Activated CD4-positive, CD25-positive, alpha-beta regulatory T cell treated with anti-CD3 and anti-CD28 coated beads, Interleukin-2, amount 50 U/mL, for 72 hours (primary cell): ENCODE measurements at places on chromosomes 3 and 15.

DNA sequence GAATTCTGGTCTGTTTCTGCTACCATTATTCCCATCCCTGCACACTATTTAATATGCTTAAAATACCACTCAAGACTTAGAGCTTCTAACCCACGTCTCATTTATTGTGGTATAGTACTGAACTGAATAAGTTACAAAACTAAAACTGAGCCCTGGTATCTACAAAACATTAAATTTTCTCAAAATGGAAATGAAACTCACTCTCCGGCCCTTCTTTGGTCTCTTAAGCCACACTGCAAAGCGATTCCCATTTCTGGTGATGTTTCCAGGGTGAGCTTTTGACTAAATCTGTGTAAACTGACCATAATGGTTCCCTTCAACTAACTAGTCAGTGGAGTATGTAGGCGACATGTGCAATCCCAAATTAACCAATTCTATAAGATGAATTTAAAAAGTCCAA lies 18.6 kb downstream of the KPNA4 start:
- no peak for DNase-seq

DNA sequence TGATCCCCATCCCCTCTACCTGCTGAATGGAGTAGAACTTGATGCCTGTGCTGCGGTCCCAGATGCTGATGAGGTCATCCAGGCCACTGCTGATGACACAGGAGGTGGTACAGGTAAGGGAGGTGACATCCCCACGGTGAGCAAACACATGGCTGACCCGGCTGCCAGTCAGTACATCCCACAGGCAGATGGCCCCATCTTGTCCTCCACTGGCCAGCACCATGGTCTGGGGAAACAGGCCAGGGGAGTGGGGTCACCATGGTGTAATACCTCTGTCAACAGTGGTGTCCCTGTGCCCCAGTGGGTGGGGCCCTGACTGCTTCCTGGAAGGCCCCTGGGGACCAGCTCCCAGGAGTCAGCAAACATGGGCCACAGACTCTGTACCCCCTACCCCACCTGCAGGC lies 33.3 kb downstream of the PTPN23 start:
- DNase-seq: no peak

GRCh38 chr3:193947596-193947995 lies 188.4 kb upstream of the HES1 start:
- DNase-seq: no peak

DNA sequence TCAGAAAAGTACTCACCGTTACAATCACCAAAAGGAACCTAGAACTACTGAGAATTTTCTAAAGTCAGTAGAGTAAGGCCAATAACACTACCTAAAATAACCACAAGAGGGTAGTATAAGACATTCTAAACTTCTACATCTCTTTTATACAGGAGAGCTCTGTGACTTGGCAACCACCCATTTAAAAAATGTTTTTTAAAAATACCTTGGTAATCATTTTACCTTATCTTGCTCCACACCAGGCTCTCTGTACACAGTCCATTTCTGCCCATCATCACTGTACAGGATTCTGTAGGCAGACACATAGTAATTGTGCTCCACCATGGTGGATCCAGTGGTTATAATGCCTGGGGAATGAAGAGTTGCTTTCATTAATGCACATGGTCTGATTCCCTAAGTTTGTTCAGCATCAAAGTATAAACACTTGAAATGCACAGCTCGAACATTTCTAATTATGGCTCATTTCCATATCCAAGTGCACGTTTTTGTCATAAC lies 54.5 kb downstream of the ST3GAL6 start:
- no peak for DNase-seq
